ENCODE measurements at places on chromosomes 6 and 20.
A peak's percentile ranks its signal among the peaks of the same experiment; 100 is the strongest.

GRCh38 chr6:84696166-84696565, 68.2 kb downstream of the TBX18 start:
- DNase-seq = no peak

GRCh38 chr6:89298680-89299465, 16.2 kb downstream of the GABRR2 start:
- peak; percentile 52 for DNase-seq

- no peak for DNase-seq
Measured at GRCh38 chr6:38282911-38283310, 356.8 kb downstream of the BTBD9 start.

- no peak for DNase-seq
Measured at GRCh38 chr6:113597231-113597583, 259.9 kb upstream of the MARCKS start.

DNA sequence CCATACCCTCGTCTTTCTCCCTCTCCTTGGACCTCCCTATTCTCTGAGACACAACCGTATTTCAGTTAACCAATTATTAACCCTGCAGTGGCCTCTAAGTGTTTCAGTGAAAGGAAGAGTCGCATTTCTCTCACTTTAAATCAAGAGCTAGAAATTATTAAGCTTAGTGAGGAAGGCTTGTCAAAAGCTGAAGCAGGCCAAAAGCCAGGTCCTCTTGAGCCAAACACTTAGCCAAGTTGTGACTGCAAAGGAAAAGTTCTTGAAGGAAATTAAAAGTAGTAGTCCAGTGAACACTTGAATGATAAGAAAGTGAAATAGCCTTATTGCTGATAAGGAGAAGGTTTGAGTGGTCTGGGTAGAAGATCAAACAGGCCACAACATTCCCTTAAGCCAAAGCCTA, 58.3 kb downstream of the SNX9 start:
- no peak for DNase-seq

DNA sequence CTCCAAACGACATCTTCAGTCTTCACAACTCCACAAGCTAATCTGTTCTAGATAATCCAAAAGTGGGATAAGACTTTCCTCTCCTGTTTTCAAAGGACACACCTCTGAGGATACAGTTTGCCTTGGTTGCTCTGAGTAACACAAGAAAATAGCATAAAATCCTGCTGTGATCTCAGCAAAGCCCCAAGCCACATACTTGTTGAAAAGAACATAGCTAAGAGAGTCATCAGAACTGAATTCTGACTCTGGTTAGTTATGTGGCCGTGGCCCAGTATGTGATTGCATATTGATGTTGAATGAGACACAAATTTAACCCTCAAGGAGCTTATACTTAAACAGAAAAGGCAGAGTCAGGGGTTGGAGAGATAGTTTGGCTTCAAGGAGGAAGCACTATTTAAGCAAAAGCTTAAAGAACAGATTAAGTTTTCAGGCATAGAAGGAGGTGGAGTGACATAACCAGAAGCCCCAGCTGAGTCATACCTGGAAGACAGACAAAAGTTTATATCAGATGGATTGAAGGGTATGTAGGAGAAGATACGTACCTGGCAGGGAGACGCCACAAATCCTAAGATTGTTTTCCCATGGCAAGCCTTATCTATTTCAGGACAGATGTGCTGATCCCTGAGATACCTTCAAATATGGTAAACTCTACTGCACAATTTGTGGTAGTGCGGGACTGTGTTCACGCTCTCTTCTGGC, 41.2 kb downstream of the OPN5 start:
- no peak for DNase-seq

DNA sequence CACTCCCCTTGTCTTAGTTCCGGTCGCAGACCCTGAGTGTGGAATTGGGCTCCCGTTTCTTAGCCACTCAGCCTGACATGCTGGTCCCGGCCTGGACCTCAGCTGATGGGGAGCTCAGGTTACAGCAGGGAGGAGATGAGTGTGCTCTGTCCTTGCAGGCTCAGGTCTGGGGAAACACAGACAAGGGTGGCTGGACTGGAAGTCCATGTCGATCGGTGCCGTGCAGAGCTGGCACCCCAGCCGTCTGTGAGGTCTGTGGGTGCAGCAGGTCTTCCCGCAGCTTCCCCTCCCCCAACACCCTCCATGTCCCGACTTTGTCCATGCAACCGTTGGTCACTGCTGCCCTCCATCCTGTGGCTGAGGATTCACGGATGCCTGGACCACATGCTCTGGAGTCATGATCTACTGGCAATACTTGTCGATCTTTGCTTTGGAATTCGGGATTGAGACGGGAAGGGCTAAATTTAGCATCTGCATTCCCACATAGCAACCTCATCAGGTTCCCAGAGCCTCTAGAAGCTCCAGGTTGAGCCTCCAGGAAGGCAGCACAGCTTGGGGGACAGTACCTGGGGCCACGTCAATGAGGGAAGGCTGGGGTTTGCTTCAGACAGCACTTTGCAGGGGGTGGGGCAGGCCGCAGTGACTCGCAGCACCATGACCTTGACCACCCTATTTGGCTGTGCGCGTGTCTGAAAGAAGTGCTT, 118.8 kb downstream of the PSMB1 start:
- no peak for DNase-seq

- no peak for DNase-seq
Measured at GRCh38 chr20:36298795-36299339, 7.3 kb upstream of the DLGAP4 start.
